ENCODE measurements at places on chromosomes 2 and 18.

DNA sequence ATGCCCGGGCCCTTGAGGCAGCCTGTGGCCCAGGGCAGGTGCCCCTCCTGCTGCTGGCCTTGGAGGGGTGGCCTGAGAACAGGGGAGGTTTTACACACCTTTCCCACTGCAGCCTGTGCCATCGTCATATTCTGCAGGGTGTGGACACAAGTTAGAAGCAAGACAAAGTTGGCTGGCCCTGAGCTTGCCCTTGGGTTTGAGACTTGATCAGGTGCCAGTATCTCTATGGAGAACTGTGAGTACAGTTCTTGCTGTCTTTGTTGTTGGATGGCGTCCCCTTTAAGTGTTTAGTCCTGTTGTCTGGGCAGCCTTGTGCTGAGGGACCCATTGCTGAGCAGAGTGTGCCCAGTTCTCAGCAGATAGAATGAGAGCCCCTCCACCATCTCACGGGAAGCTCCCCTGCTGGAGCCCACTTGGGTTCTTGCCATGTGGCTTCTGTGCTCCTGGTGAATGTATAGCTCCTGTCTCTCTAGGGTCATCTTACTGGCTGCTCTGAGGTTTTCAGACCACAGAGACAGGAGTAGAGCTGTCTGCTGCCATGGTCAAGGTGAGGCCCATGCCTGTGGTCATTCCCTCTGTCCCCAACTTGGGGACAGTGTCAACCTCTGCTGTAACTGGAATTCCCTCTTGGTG is 115.9 kb downstream of the SH3RF3 start:
- DNase-seq, result no peak

DNA sequence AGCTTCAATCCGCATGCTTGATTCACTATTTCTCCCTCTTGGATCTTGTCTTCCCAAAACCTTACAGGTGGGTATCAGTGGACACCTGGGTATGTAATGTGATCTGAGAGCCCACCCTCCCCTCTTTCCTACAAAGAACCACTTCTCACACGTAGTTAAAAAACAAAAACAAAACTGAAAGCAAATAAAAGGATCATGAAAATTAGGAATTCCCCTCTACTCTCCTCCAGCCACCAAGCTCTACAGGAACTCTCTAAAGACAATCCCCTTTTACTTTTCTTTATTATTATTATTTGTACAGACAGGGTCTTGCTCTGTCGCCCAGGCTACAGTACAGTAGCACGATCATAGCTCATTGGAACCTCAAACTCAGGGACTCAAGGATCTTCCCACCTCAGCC is 40.8 kb upstream of the MYO1B start:
- DNase-seq, result no peak

GRCh38 chr2:20223407-20224163 is 1.3 kb downstream of the SDC1 start:
- DNase-seq, result peak; percentile 45

GRCh38 chr2:152175012-152175367 is 573 bp downstream of the STAM2 start:
- DNase-seq, result no peak

DNA sequence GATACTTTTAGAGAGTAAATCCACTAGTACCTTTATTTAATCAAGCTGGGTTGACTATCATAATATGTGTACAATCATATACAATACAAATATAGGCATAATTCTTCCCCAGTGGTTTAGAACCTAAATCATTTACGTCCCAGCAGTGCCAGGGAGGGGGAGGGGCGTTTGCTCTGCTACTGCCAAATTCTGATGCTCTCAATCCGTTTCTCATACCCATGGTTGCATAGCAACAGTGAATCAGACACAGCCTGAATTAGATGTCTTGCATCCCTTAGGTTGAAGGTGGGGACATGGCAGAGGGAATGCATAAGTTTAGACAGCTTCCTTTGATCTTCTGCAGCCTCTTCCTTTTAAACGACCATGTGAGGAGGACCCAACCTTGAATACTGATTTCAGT is 135.4 kb downstream of the ABCA12 start:
- DNase-seq, result peak; percentile 24
